ENCODE measurements at places on chromosomes 7 and 10. TPM values are rescaled to one million over a fixed set of nuclear protein-coding genes. Genes with fewer than 3 reads are reported as not detected.
A peak's percentile ranks its signal among the peaks of the same experiment; 100 is the strongest.

Gene ZNF487
- total RNA-seq = 6.6 TPM

Gene WNT8B
- total RNA-seq = not detected

Gene RGR
- total RNA-seq = not detected

Gene SFTPA1
- total RNA-seq = not detected

Gene NME8
- 1.9 TPM for total RNA-seq

Gene MRLN
- total RNA-seq = not detected

Gene PDK4
- total RNA-seq = 0.42 TPM

Gene MBL2
- total RNA-seq = not detected

- no peak for DNase-seq
These were observed 5.6 kb downstream of the SSC4D start for GRCh38 chr7:76403780-76404494.

- DNase-seq = no peak
These were observed 126.6 kb upstream of the LYZL2 start for GRCh38 chr10:30756151-30756550.

DNA sequence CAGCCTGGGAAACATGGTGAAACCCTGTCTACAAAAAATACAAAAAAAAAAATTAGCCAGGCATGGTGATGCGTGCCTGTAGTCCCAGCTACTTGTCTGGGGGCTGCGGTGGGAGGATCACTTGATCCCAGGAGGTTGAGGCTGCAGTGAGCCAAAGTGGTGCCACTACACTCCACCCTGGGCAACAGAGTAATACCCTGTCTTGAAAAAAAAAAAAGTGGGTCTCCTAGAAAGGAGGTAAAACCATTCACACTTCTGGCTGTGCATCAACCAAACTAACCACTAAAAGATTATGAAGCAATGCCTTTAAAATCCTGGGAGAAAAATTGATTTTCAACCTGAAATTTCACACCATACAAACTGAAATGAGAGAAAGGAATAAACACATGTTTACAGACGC lies 35.4 kb upstream of the C10orf71 start:
- no peak for DNase-seq

- DNase-seq = no peak
These were observed 112.5 kb upstream of the UNC5B start for GRCh38 chr10:71099731-71100361.

GRCh38 chr7:76353744-76354143 lies 5.0 kb downstream of the YWHAG start:
- DNase-seq = no peak

DNA sequence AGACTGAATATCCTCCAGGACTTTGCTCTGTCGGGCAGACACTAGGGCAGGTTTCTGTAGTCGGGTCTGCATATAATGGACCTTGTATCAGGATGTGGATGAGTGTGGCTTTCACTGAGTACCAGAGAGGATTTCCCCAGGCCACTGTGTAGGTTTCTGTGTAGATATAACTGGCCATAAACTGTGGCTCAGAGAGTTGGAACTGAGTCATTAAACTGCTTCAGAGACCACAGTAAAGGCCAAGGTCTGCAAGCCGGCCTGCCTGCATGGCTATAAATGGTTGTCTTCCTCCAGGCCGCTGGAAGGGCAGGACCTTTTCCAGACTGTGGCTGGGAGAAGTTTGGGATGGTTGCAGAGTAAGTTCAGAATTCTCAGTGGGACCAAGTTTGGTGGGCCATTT lies 16.9 kb downstream of the ZNF92 start:
- DNase-seq = no peak

DNA sequence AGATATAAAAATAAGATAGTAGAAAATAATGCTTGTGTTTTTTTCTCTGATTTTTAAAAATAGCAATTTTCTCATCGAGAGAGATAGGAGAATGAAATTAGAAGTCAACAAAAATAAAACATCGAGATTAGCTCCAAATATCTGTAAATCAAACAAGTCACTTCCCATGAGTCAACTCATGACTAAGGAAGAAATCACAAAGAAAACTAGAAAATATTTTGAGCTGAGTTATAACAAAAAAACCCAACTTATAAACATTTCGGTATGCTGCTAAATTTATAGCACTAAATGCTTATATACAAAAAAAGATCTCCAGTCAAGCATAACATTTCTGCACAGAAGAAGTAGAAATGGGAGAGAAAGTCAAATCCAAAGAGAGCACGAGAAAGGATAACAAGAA lies 140.1 kb downstream of the ITGA8 start:
- no peak for DNase-seq

DNA sequence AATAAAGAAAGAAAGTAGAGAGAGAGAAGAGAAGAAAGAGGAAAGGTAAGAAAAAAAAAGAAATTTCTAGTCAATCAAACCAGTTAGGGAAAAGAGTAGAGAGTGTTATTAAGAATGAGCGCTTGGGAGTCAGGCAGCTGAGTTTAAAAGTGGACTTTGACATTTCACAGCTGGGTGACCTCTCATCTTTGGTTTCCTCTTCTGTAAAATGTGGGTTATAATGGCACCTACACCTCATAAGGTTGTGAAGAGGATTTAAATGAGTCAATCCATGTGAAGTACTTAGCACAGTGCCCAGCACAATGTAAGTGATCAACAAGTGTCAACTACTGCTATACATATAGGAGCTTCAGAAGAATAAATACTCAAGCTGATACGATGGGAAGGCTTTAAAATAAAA lies 12.2 kb downstream of the HOXA1 start:
- DNase-seq = no peak

- no peak for DNase-seq
These were observed 7.4 kb downstream of the KEL start for GRCh38 chr7:142954680-142955268.

GRCh38 chr10:26792758-26793495 lies 67.8 kb downstream of the ABI1 start:
- DNase-seq = no peak

- no peak for DNase-seq
These were observed 92.5 kb downstream of the COL13A1 start for GRCh38 chr10:69894156-69894555.

GRCh38 chr7:130432886-130433285 lies 7.9 kb downstream of the CEP41 start:
- DNase-seq = no peak

- no peak for DNase-seq
These were observed 81.1 kb downstream of the RUNDC3B start for GRCh38 chr7:87709258-87709657.

DNA sequence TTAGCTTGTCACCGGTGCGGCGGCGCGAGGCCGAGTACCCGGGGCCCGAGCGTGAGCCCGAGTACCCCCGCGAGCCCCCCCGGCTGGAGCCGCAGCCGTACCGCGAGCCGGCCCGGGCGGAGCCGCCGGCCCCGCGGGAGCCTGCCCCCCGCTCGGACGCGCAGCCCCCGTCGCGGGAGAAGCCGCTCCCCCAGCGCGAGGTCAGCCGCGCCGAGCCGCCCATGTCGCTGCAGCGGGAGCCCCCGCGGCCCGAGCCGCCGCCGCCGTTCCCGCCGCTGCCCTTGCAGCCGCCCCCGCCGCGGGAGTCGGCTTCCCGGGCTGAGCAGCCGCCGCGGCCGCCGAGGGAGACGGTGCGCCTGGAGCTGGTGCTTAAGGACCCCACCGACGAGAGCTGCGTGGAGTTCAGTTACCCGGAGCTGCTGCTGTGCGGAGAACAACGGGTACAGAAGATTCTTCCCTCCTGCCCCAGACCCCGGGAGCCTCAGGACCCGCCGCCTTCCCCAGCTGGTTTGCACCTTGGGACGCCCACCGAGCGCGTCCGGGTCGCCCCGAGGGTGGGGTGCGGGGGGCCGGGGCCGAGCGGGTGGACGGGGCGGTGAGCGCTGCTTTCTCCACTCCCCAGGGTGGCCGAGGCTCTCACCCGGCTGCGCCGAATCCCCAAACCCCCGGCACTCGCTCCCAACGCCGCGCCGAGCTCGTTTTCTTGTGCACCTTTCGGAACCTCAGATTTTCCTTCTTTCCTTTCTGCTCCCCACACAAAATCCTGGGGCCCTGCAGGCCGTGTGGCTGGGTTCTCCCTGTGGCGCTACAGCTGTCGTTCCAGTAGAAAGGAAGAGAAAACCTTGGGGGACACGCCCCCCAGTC lies 708 bp downstream of the UBN2 start:
- DNase-seq = peak; percentile 76

DNA sequence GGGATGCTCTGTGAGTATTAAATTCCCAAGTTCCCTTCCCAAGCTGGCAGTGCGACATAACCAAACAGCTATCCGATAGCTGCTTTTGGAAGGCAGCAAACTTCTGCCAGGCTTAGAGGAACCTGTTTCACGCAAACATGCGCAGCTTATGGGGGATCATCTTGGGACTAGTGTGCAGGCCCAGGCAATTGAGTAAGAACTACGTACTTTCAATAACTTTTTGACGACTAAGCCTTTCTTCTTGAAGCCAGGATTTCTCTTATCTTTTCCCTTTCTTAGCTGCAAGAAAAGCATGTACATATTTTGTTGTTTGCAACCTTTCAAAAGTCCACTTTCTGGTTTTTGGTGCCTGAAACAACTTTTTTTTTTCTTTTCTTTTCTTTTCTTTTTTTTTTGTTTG lies 28.7 kb upstream of the SEPHS1 start:
- no peak for DNase-seq

DNA sequence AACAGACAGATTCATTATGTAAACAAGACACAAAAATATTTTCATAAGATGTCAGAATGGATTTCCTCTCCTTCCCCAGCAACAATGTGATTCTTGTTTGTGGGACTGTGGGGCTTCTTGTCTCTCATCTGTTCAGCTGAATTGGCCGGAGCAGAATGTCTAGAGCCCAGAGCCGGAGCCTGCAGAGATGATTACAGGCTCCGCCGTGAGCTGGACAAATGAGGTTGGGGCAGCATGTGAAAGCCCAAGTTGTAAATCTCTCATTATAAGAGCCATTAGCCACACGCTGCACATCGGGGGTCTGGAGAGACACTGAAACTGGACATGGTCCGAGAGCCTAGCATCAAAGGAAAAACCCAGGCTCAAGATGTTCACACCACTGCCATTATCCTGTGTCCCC lies 137.0 kb upstream of the ADAM12 start:
- no peak for DNase-seq

DNA sequence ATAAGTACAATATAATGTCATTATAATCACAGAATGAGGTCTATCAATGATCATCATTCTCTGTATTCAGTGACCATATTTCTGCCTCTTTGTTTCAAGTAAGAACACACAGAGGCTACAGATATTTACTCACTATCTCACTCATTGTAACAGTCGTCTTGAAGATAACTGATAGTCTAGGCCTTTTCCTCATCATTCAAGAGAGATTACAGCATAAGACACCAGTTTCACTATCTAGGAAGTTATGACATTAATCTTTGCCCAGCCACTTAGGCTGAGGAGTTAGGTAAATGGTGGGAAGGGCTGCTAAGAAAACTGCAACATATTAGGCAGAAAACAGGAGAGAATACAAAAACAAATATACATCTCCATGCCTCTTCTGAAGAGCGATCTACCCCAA lies 125.3 kb downstream of the CHCHD3 start:
- DNase-seq = no peak

DNA sequence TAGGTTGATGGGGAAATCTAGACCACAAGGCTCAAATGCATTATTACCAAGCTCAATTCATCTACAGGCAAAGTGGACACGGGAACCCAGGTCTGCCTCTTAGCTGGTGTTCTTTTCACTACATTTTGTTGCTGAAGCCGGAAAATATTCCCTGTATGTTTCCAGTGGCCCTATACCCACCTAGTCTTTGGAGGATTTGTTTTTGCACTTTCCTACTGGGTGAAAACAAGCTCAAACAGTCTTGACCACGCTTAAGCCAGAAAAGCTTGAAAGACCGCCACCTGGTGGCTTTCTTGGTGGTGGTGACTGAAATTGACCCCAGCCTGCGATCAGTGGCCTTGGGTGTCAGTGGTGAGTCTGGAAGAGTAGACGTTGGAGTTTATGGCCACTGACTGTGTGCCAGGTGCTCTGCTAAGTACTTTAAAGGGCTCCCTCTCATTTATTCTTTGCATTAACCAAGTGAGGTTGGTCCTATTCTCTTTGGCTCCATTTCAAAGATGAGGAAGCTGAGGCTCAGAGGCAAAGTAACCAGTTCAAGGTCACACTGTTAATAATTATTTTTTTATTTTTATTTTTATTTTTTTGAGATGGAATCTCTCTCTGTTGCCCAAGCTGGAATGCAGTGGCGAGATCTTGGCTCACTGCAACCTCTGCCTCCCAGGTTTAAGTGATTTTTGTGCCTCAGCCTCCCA lies 11.1 kb upstream of the CRTAC1 start:
- peak; percentile 94 for DNase-seq

DNA sequence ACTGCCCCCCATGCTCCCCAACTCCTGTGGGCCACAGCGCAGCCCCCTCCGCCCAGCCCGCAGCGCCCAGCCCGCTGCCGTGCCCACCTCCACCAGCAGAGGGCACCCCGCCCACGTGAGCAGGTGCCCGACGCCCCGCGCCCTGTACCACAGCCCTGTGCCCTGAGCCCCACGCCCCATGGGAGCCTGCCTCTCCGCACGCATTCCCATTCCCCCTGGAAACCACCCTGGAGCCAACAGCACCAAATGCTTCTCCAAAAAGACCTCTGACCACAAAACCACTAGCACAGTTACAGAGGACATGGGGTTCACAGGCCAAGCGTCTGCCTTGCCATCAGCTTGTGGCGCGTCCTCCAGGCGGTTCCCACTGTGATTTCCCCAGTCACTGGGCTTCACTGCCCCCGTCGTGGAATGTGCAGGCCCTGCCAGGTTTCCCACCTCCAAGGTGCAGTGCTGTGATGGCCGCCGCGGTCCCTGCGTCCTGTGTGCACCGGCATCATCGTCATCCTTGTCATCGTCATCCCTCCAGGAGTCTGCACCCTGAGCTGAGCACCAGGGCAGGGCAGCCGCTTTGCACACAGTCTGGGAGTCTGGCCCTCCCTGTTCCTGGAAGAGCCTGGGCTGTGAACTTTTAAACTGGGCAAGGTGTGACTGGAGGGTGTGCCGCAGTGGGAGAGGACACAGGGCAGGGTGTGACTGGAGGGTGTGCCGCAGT lies 61.7 kb downstream of the PWWP2B start:
- DNase-seq = peak; percentile 91

- DNase-seq = no peak
These were observed 47.9 kb downstream of the TAF3 start for GRCh38 chr10:7866176-7866575.

GRCh38 chr10:9004736-9005135 lies 950.2 kb downstream of the GATA3 start:
- DNase-seq = no peak

DNA sequence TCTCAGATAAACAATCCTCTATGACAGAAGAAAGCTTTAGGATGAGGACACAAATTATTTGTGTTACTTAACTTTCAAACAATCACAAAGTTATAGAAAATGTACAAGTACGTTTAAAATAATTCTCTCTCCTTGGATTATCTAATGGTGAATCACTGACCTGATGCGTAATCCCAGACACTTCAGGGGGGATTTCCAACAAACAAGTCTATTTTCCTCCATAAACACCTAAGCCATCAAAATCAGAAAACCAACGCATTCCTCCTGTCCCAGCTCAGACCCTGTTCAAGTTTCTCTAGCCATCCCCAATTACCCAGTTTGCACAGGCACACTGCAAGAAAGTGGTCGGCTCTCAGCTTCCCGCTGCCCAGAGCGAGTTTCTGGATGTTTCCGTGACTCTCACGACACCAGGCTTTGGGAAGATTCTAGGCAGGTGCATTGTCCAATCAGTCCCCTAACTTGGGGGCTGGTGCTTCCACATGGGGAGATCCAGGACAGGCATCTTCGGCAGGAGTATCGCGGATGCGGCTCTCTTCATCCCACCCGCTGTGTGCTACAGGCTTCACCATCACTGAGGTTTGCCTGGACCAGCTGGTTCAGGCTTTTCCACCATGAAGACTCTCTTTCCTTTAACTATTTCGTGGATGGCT lies 200.0 kb downstream of the ZMYND11 start:
- no peak for DNase-seq

GRCh38 chr7:16933296-16934279 lies 51.8 kb upstream of the AGR3 start:
- no peak for DNase-seq

All from endodermal cell (in vitro differentiated cells).